Calu3 (cell line): ENCODE measurements at places on chromosomes 6 and 20.

- no peak for DNase-seq
These were observed 448.1 kb downstream of the CBLN4 start for GRCh38 chr20:55557191-55557590.

DNA sequence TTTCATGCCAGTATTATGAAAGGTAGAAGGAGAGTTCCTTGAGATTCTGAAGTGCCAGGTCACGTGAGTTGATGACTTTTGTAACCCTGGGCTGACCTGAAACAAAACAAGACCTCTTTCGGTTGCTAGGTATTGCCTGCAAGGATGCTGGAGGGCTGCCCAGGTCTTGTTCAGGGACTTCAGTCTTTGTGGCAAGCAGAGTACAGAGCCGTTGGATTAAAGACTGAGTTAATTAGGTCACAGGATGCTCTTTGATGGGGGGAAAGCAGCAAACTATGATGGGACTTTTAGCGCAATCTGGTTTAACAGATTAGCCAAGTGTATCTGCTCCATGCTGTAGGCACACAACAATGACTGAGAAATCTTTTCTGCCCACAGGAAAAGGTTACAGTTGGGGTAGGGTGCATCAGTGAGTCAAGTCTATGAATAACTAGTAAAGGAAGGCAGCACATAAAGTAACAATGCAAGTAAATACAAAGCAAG is 12.8 kb upstream of the ELOVL5 start:
- no peak for DNase-seq

- no peak for DNase-seq
These were observed 100.9 kb upstream of the BHLHE23 start for GRCh38 chr20:63107449-63108200.

- peak; percentile 9 for DNase-seq
These were observed 13.9 kb upstream of the IPCEF1 start for GRCh38 chr6:154370545-154370944.

DNA sequence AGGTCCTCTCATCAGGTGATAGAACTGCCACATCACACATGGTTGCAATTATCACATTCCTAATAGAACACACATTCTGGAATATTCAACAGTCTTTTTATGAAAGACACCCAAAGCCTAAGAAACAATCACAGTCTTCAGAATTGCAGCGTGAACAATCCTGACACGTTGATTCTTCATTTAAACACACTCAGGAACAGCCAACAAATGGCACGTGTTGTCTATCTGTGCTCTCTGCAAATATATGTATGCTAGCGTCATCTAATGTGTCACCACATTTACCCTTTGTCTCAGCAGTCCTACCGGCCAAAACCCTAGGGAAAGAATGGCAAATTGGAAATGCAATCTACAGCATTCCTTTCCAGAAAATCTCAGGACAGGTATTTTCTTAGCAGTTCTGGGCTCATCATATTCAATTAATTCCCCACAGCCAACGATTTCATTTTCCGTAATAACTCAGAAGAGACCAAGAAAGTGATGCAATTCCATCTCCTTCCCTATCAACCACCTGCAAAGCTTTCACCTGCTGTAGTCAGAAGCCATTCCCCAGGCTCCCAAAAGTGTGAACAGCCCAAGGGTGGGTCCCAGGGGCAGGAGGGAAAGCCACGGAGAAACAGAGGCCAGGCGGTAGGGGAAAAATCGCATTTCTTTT is 280.3 kb upstream of the JARID2 start:
- no peak for DNase-seq

- no peak for DNase-seq
These were observed 109.0 kb downstream of the PRKN start for GRCh38 chr6:162618448-162619002.

DNA sequence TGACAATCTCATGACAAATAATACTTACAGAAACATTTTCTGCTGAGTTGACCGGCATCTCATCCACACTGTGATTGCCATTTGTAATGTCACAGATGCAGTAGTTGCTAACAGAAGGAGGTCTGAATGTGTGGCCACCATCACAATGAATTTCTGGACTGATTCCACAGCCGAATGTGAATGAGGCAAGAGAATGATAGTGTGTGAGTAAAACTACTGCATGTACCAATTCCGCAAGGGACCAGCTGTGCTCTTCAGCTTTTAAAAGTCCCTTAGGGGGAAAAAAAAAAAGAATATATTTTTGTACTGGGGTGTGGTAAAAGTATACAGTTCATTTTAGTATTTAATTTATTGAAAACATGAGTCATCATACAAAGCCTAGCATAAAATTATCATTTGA is 96.2 kb downstream of the SESN1 start:
- no peak for DNase-seq

- DNase-seq = no peak
These were observed 403.3 kb downstream of the EPM2A start for GRCh38 chr6:145332011-145332410.

DNA sequence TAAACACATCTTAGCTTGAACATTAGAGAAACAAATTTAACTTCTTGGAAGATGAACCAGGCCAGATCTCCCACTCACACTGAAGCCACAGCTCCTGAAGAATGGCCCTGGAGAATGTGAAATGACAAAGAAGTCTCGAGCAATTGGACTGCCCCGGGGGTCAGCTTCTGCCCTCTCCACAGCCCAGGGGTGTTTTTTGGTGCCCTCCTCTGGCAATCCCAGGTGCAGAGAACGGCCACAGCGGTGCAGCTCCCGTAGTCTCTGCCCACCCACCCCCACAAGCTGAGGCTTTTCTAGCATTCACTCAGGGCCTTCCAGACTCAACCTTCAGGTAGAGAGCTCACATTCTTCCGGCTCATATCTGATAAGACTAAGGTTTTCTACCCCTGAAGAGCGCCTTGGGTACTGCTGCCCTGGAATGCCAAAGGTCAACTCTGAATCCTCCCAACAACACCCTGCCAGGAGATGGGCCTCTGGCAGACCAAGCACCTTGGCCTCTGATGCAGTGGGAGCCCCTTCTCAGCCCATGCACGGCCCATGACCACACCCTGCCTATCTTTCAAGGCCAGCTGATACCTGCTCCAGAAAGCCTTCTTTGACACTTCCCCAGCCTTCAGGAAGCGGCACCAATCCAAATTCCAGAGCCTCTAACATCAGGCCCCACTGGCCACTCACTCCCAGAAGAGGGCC is 208.3 kb downstream of the SYNDIG1 start:
- no peak for DNase-seq

- DNase-seq = no peak
These were observed 152.9 kb downstream of the KLHL32 start for GRCh38 chr6:97077380-97077779.

DNA sequence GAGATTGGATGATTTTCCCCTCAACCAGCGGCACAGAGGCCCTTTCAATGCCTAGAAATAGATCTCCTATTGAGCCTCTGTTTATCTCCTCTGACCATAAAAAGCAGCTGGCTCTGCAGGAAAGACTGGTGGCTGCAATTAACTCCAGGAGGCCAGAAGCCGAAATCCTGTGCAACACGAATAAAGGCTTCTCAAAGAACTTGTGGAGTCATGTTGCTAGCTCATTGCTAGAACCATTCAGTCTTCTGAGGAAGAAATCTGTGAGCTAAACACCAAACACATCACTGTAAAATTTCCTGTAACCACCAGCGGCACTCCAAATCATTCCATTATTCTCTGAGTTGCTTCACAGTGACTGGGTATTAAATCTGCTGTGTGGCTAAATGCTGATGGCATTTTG is 49.1 kb upstream of the TPD52L1 start:
- no peak for DNase-seq
